ENCODE measurements at places on chromosomes 3 and 15.

DNA sequence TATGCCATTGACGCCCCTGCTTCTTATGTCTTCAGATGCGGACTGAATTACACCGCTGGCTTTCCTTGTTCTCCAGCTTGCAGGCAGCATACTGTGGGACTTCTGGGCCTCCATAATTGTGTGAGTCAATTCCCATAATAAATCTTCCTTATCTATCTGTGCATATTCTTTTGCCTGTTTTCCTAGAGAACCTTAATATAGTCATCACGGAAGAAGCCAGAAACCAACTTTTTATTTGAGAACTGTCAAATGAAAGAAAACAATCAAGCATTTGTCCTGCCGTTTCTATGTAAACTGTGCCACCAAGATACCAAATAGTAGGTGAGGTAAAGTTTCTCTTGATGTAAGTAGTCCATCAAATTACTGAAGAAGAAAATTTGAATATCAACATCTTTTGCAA lies 51.8 kb upstream of the B3GALNT1 start:
- peaks cover 2% of the 10 kb centered on the region for H3K27me3 ChIP-seq
- H3K36me3 ChIP-seq = no peaks in the 10 kb centered on the region
- H3K27ac ChIP-seq = no peak overlapping the region
- H3K4me1 ChIP-seq = no peaks in the 10 kb centered on the region
- no peak overlapping the region for H3K4me3 ChIP-seq

DNA sequence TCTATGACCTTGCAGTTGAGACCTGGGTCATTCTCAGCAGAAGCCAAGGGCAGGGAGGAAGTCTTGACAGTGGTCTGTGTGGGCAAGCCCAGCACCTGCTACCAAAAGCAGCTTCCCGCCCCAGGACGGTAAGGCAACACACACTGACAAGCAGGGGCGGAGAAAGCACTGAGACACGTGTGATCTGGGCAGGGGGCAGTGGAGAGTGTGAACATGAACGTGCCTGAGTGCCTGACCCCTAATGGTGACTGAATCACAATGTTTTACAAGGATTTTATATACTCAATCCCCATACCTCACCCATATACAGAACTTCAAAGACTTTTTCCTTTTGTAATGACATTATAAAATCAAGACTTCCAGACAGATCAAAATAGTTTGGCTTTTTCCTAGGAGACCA lies 35.2 kb downstream of the ANP32A start:
- H3K27ac ChIP-seq = no peak overlapping the region
- no peak overlapping the region for H3K4me3 ChIP-seq
- H3K4me1 ChIP-seq = peaks cover 8% of the 10 kb centered on the region
- H3K27me3 ChIP-seq = peaks cover 3% of the 10 kb centered on the region
- H3K36me3 ChIP-seq = peaks cover 25% of the 10 kb centered on the region

- H3K36me3 ChIP-seq = no peaks in the 10 kb centered on the region
- no peak for DNase-seq
- 0 out of 2 replicates have a peak, but pooled peaks cover 12% of the 10 kb centered on the region for H3K4me1 ChIP-seq
- H3K27ac ChIP-seq = no peak overlapping the region
Observed at GRCh38 chr3:20726786-20727185, 540.8 kb upstream of the SGO1 start.

GRCh38 chr3:152910966-152911365 lies 76.0 kb downstream of the P2RY1 start:
- no peaks in the 10 kb centered on the region for H3K27me3 ChIP-seq
- DNase-seq = no peak

GRCh38 chr15:40103864-40104271 lies 4.8 kb downstream of the BMF start:
- DNase-seq = no peak
- H3K27ac ChIP-seq = peak overlapping the region; percentile 78
- H3K4me3 ChIP-seq = peak overlapping the region; percentile 35
- H3K4me1 ChIP-seq = peaks cover 83% of the 10 kb centered on the region
- H3K36me3 ChIP-seq = no peaks in the 10 kb centered on the region

DNA sequence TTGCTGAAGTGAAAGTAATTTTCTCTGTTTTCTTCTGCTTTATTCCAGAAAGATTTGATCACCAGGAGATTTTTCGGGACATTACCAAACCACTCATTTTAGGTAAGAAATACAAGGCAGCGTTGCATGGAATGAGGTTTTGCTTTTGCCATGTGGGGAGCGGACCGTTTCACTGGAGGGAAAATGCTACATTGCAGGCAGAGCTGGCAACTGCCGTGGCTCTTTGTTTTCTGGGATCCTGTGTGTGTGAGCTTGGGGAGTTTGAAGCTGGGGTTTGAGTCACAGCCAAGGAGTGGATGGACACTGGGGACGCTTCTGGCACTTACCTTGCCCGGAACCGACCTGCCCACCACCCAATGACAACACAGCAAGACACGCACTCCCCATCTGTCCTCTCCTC lies 109.9 kb downstream of the APBA2 start:
- H3K27me3 ChIP-seq = peaks cover 1% of the 10 kb centered on the region
- no peak for DNase-seq
- no peak overlapping the region for H3K4me3 ChIP-seq
- H3K36me3 ChIP-seq = no peaks in the 10 kb centered on the region
- no peaks in the 10 kb centered on the region for H3K4me1 ChIP-seq

- no peaks in the 10 kb centered on the region for H3K27me3 ChIP-seq
- H3K27ac ChIP-seq = no peak overlapping the region
- no peak overlapping the region for H3K4me3 ChIP-seq
- no peaks in the 10 kb centered on the region for H3K36me3 ChIP-seq
- DNase-seq = no peak
Observed at GRCh38 chr3:29167180-29167579, 113.7 kb upstream of the RBMS3 start.

- no peak for DNase-seq
- no peaks in the 10 kb centered on the region for H3K36me3 ChIP-seq
- H3K4me1 ChIP-seq = peaks cover 12% of the 10 kb centered on the region
- H3K27me3 ChIP-seq = peaks cover 25% of the 10 kb centered on the region
Observed at GRCh38 chr3:46261926-46262594, 19.8 kb downstream of the CCR3 start.

- DNase-seq = no peak
- peaks cover 17% of the 10 kb centered on the region for H3K27me3 ChIP-seq
- H3K4me1 ChIP-seq = peaks cover 17% of the 10 kb centered on the region
- H3K27ac ChIP-seq = no peak overlapping the region
- H3K4me3 ChIP-seq = no peak overlapping the region
Observed at GRCh38 chr15:77844798-77845446, 212.2 kb upstream of the LINGO1 start.

DNA sequence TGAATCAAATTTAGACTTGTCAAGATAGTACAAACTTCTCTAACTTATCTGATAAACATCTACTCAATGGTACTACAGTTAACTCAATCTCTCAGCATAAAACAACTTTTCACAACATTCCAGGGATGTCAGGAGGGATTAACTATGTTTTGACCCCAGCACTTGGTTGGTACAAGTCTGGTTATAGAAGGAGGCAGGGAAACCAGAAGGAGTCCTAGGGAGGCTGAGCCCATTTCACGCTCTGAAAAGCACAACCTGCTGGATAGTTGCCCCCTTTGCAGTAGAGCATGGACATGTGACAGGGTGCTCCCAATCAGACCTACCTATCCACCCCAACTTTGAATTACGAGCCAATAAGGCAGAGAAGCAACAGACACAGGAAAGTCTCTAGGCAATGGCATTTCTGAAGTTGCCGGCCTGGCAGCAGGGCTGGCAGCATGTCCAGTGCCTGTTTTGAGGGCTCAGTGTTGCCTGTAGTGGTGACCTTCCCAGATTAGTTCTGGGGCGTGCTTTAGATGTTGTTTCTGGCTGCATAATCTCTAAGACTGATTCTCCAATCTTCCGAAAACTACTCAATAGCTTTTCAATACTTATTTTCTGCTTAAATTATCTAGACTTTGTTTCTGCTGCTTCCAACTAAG lies 8.2 kb downstream of the ANKUB1 start:
- peak overlapping the region; percentile 76 for H3K27ac ChIP-seq
- peak overlapping the region; percentile 44 for H3K4me3 ChIP-seq
- H3K36me3 ChIP-seq = no peaks in the 10 kb centered on the region
- H3K4me1 ChIP-seq = peaks cover 30% of the 10 kb centered on the region
- DNase-seq = peak; percentile 51
- H3K27me3 ChIP-seq = no peaks in the 10 kb centered on the region

GRCh38 chr3:174440253-174440701 lies 418.9 kb upstream of the NAALADL2 start:
- peaks cover 30% of the 10 kb centered on the region for H3K4me1 ChIP-seq
- peaks cover 4% of the 10 kb centered on the region for H3K27me3 ChIP-seq

- no peak overlapping the region for H3K4me3 ChIP-seq
- peaks cover 7% of the 10 kb centered on the region for H3K27me3 ChIP-seq
- DNase-seq = peak; percentile 31
- H3K27ac ChIP-seq = no peak overlapping the region
Observed at GRCh38 chr15:80309769-80310384, 57.9 kb upstream of the CTXND1 start.

DNA sequence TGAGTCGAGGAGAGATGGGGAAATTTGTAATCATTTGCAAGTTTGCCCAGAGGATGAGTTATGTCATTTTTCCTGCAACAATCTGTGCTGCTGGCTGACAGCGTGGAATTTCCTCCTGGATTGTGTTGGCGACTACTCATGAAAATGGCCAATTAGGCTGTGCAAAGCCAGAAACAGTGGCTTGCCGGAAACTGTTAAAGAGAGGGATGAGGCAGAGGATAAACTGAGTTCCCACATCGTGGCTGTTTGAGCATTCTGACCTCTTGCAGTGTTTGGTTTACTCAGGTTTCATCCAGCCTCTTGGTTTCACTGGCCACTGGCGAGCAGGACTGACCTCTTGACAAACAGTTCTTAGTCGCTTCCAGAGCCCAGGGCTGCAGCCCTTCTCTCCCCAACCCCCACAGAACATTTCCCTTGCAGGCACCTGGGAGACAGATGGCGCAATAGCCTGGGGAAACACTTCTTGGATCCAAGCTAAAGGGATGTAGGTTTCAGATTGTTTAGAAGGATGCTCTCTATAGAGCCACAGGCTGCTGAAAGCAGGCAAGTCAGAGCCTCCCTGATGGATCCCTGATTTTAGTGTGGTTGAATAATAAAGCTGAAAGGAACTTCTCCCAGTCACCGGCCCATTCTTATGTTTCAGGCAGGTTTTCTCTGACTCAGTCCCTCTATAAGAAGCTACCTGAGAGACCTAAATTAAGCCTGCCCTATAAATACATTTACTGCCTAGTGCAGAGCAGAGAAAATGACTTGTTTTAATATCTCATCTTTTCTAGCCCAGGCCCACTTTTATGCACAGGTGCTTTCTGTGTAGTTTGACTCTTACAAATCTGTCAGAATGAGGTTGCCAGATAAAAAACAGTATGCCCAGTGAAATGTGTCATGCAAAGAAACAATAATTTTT lies 92.8 kb upstream of the UBE2E1 start:
- H3K27ac ChIP-seq = peak overlapping the region; percentile 83
- H3K4me3 ChIP-seq = peak overlapping the region; percentile 81
- peak; percentile 86 for DNase-seq
- H3K4me1 ChIP-seq = peaks cover 32% of the 10 kb centered on the region

- no peak overlapping the region for H3K27ac ChIP-seq
- no peak for DNase-seq
- no peaks in the 10 kb centered on the region for H3K36me3 ChIP-seq
- H3K4me1 ChIP-seq = peaks cover 40% of the 10 kb centered on the region
Observed at GRCh38 chr3:126264381-126264780, 84.0 kb upstream of the ALDH1L1 start.

DNA sequence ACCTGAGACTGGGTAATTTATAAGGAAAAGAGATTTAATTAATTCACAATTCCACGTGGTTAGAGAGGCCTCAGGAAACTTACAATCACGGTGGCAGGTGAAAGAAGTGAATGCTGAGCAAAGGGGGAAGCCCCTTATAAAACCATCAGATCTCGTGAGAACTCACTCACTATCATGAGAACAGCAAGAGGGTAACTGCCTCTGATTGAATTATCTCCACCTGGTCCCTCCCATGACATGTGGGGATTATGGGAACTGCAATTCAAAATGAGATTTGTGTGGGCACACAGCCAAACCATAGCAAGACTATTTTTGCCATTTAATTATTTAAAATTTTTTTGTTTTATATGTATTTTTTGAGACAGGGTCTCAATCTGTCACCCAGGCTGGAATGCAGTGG lies 27.0 kb upstream of the KCTD6 start:
- no peak overlapping the region for H3K4me3 ChIP-seq
- no peaks in the 10 kb centered on the region for H3K36me3 ChIP-seq
- H3K4me1 ChIP-seq = peaks cover 16% of the 10 kb centered on the region
- H3K27ac ChIP-seq = no peak overlapping the region
- no peaks in the 10 kb centered on the region for H3K27me3 ChIP-seq

DNA sequence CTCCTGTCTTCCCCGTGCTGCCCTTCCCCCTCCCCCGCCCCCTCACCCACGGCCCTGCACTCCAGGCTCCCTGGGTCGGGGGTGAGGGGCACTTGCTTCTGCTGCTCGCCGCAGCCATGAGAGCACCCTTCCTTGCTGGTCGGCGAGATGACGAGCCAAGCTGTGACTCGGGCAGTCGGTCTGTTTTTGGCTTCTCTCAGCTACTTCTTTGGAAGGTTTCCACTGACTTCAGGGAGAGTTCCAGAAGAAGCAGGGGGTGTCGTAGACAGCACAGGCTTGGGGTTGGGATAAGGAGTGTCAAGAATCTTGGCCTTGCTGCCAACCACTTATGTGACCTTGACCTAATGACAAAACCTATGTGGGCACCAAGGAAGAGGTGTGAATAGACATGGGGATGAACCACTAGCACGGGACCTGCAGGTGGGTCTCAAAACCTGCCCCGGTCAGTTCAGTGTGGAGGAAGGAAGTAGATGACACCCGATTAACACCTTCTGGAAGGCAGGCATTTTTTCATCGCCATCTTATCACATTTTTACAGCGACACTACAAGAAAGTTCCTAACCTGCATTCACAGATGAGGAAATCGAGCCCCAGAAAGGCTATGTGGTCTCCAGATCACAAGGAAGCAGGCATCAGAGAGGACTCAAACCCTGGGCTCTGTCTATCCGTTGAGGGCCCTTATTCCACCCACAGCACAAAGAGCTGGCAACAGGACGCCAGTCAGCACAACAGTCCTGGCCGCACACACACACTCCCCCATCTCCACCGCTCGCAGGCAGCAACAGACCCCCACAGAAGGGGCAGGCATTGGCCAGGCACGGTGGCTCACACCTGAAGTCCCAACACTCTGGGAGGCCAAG lies 120.9 kb downstream of the LIPC start:
- H3K4me1 ChIP-seq = peaks cover 42% of the 10 kb centered on the region
- H3K4me3 ChIP-seq = no peak overlapping the region
- H3K36me3 ChIP-seq = no peaks in the 10 kb centered on the region
- no peak for DNase-seq

DNA sequence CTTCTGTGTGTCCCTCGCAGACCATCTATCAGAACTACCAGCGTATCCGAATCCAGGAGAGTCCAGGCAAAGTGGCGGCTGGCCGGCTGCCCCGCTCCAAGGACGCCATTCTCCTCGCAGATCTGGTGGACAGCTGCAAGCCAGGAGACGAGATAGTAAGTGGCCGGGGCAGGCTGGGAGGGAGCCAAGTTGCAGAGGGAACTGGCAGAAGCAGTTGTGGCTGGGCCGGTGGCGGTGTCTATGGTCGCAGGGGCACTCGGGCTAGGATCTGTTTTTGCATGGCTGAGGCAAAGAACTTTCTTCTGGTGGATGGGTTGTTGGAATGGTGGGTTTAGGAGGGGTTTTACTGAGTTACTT lies 10.1 kb downstream of the MCM2 start:
- H3K27ac ChIP-seq = no peak overlapping the region
- DNase-seq = no peak
- peaks cover 44% of the 10 kb centered on the region for H3K4me1 ChIP-seq
- H3K36me3 ChIP-seq = peaks cover 40% of the 10 kb centered on the region

Measured in HFFc6 (cell line).